EH (cell line): ENCODE measurements at places on chromosomes 6 and 20.

GRCh38 chr20:59752101-59752586 lies 147.8 kb downstream of the PHACTR3 start:
- peak; percentile 1 for DNase-seq

DNA sequence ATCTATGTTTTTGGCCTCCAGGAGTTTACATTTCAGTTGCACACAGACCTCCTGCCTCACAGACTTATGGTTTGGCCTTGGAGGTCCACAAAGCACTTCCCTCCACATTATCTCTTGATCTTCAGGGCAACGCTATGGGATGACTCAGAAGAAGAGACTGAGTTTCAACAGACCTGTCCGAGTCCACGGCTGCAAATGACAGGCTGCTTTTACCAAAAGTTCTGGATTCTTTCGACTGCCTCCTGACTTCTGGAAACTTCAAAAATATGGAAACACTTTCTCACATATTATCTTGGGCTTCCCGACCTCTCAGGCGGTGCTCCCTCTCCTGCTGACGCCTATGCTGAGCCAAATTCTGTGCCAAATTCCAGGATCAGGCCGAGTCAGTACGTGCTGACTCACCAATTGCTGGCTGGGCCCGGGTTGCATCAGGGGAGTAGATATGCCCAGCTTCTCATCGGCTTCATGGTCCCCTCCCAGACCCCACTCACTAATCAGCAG lies 190.2 kb downstream of the BMP7 start:
- peak; percentile 92 for DNase-seq

DNA sequence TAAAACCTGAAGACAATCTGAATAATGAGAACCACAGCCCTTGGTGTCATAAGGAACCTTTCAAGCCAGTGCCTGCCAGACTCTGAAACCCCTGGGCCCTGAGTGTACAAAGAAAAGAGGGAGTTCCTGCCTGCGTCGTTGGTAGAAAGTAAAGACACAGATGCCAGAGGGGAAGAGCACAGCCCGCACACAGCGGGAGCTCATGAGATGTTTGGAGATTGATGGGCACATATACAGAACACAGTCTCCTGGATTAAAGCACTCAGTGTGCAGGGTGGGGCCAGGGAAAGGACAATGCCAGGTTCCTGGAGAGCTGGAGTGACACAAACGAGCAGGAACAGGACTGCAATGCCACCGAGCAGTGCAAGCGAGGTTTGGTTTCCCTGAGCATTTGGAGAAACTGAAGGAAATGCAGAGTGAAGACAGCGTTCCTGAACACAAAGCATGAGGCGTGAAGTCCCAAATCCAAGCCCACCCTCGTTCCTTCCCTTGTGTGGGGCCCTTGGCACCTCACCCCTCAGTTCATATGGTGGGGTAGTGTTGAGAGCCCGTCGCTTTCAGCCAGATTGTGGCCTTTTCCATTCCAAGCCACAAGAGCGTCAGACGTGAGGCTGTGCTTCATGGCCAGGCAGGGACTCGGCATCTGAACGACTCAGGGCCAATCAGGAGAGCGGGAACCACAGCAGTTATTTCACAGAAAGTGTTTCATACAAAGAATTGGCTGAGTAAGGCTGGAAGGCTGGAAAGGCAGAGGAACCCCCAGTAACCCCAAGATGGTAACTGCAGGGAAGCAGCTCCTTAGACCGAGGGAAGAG lies 41.0 kb upstream of the RPS6KA2 start:
- DNase-seq, result peak; percentile 3

GRCh38 chr20:41171736-41172295 lies 34.5 kb downstream of the PLCG1 start:
- DNase-seq, result no peak

DNA sequence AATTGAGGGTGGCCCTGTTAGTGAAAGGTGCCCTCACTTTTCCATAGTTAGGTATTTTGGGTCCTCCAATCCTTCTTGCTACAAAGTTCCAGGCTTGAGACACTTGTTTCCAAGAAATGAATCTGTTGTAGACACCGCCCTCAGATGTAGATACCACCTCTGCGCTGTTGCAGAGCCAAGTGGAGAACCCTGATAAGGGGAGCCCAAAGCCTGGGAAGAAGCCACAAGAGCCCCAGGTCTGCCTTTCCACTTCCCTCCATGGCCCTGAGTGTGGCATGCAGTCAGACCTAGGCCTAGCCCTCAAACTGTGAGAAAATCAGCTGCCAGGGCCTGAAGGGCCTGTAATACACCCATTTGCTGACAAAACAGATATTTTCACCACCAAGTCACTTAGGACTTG lies 37.1 kb downstream of the DTD1 start:
- no peak for DNase-seq

GRCh38 chr6:168181316-168181715 lies 102.3 kb upstream of the FRMD1 start:
- DNase-seq, result no peak

- DNase-seq, result peak; percentile 86
Observed at GRCh38 chr6:142945049-142945445, at the start of gene HIVEP2. Gene HIVEP2 (minus strand): TSS chr6:142945176. CDS start chr6:142774738, 170,438 bp downstream.

DNA sequence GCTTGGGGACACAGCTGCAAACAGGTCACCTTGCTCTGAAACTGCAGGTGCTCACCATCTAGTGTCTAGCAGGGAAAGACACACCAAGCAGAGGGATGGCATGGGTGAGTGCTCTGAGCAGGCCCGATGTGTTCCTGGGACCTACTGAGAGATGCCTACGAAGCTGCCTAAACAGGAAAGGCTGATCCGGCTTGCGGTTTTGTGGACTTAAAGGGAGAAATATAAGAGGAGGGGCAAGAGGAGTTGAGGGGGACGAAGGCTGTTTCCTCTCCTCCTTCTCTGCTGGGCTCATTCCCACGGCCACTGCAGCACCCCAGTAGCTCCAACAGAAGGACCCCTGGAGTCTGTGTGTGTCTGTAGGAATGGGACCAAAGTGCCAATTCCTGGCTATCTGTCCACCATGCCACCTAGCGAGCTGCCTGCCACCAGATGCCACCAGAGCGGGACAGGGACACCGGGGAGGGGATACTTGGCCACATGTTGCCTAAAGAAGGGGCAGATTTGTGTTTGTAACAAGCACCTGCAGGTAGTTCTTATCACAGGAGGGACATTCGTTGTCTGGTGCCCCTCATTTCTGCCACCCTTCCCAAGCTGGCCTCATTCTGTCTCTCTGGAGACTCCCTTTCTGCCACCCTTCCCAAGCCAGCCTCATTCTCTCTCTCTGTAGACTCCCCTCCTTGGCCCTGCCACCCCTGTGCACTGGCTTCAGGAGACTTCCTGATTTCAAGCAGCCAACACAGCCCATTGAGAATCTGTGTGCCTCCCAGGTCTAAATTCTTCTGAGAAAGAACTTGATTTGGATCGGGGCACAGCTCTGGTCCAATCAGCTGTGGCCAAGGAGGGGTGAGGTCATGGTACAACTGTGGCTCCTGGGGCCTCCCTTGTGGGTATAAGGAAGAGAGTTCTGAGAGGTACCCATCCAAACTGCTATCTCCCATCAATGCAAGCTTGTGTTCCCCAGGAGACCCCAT lies 221.8 kb downstream of the ANKRD60 start:
- no peak for DNase-seq

DNA sequence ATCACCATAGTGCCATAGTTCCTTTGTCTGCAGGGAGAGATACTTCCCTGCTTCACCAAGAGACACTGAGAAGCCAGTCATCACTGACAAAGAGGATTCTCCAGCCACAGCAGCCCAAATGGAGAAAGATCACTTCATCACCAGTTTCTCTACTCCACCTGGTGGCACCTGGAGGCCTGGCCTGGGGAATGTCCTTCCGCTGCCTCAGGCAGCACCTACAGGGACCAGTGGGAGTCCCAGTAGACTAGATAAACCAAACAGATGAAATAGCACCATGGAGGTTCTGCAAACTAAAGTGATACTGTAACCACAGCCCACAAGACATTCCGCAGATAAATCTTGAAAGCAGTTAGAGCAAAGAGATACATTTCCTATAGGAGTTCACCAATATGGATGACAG lies 266.5 kb downstream of the C6orf118 start:
- no peak for DNase-seq

GRCh38 chr6:110265273-110265672 lies 85.0 kb downstream of the CDC40 start:
- DNase-seq, result no peak

GRCh38 chr6:14784596-14785492 lies 461.0 kb upstream of the JARID2 start:
- no peak for DNase-seq

DNA sequence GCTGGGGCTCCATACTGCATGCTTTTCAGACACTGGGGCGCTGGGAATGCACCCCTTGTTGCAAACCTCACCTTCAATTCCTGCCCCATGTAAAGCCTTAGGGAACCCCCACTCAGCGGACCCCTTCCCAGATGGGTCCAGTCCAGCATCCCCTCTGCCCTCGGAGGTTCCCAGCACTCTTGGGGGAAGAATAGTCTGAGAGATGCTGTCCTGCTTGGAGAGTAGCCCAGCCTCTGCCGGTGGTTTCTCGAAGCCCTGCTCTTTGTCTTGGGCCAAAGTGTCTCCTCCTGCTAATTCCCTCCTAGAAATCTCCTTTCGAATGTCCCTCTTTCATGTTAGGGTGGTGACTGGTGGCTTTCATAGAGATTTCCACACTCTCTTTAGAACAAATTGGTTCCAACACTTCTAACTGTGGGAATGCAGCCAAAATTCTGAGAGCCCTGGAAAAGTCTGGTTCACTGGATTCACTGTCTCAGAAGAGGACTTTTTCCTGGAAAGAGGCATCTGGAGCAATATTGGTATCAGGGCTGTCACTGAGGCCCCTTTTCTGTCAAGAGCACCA lies 24.9 kb upstream of the SULF2 start:
- DNase-seq, result no peak

DNA sequence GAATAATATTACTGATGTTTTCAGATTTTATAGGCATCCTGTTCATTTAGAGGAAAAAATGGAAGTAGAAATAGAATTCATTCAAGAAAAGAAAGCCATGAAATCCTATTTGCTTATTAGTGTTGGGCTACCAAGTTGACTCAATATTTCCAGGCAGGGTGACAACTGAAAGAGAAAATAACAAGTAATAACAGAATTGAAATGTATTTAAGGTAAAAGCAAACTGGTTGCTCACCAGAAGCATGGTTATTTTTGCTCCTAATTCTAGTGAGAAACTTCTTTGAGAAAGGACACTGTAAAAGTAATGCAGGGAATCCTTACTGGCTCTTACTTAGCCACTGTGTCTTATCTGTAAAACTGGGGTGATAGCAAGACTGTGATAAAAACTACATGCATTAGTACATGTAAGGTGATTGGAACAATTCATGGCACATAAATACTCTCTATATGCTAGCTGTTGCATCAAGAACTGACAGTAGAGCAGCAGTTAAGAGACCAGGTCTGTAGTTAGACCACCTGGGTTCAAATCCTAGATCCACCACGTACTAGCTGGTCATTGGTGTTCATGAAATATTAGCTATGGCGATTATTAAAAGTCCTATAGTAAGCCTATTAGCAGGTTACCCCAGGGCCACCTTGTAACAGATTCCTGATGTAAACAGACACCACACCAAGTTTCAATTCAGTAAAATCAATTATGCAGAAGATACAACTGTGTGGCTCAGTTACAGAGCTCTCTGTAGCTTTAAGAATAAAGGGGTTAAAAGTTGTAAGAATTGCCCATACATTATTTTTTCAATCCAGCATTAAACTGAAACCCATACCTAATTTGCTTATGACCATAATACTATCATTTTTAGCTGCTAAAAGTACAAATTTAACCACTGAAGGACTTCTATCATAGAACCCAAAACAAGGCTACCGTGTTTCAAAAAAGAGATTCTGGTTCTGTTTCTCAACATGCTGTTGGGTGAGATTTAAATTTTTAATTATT lies 159.2 kb upstream of the COL21A1 start:
- DNase-seq, result no peak

DNA sequence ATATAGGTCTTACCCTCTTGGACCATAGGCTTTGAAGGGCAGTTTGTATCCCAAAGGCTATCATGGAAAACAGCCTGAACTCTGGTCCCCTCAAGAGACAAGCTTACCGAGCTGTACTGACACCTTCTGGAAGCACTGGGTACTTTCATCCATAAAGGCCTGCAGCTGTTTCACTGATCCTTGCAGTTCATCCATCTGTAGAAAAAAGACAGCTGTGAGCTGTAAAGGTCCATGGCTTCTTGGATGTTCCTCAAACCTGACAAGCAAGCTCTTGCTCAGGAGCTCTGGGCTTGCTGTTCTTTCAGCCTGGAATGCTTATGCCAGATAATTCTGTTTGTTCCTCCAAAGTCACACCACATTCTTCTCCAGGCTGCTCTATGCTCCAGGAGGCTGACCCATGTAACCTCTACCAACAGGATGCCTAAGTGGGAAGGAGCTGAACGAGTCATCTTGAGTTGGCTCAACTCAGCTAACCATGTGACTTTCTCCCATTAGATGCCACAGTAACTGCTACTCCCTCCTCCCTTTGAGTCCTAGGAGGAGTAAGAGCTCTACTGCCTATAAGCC lies 8.8 kb upstream of the NDRG3 start:
- DNase-seq, result peak; percentile 79

- peak; percentile 51 for DNase-seq
Observed at GRCh38 chr20:32753731-32754130, 8.5 kb upstream of the DNMT3B start.

- peak; percentile 66 for DNase-seq
Observed at GRCh38 chr6:110178626-110179405, 654 bp downstream of the WASF1 start.

DNA sequence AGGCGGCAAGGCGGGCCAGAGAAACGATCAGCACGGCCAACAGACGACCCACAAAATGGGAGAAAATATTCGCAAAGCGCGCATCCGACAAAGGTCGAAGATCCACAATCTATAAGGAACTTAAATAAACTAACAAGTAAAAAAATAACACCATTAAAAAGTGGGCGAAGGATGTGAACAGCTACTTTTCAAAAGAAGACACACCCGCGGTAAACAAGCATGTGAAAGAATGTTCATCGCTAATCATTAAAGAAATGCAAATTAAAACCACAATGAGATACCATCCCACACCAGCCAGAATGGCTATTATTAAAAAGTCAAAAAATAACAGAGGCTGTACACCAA lies 117.8 kb upstream of the SIRPA start:
- no peak for DNase-seq

- no peak for DNase-seq
Observed at GRCh38 chr6:56238352-56238751, 9.0 kb downstream of the COL21A1 start.

DNA sequence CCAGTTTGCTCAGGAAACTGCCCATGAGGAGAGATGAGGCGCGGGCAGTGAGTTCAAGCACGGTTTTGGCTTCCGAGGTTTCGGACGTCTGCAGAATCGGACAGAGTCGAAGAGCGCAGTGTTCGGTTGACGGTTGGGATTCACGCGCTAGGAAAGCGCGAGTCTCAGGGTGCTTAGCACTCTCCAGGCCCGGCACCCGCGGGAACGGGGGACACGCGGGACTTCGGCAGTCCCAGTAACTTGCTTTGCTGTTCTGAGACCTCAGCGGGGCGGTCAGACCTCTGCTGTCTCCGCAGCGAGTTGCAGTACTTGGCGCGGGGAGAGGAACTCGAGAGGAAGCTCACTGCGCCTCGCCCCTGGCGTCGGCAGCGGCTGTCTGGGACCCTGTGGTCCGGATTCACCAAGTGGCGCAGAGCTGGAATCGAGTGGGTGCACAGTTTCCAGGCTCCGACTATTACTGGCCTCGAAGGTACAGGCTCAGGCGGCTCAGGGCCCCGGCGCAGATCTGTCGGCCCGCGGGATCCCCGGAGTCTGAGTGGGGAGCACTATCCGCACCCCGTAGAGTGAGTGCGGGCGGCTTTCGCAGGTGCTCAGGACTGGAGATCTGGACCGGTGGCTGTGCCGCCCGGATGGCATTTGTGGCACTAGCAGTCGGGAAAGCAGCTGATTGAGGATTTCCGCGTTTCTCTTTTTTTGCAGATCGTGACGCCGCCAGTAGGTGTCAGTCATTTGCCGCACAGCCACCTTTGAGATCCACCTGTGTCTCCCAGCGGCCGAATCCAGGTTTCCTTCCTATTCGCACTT lies at the start of gene POM121L2:
Gene POM121L2, minus strand, starts transcription at position 128 of the 804 bp plus-strand sequence. Its CDS starts 103 bp downstream, at position 25.
- peak; percentile 48 for DNase-seq
